ENCODE measurements at places on chromosomes 1 and 21.

GRCh38 chr1:154427173-154428139, 22.3 kb downstream of the IL6R start:
- peak; percentile 58 for DNase-seq

DNA sequence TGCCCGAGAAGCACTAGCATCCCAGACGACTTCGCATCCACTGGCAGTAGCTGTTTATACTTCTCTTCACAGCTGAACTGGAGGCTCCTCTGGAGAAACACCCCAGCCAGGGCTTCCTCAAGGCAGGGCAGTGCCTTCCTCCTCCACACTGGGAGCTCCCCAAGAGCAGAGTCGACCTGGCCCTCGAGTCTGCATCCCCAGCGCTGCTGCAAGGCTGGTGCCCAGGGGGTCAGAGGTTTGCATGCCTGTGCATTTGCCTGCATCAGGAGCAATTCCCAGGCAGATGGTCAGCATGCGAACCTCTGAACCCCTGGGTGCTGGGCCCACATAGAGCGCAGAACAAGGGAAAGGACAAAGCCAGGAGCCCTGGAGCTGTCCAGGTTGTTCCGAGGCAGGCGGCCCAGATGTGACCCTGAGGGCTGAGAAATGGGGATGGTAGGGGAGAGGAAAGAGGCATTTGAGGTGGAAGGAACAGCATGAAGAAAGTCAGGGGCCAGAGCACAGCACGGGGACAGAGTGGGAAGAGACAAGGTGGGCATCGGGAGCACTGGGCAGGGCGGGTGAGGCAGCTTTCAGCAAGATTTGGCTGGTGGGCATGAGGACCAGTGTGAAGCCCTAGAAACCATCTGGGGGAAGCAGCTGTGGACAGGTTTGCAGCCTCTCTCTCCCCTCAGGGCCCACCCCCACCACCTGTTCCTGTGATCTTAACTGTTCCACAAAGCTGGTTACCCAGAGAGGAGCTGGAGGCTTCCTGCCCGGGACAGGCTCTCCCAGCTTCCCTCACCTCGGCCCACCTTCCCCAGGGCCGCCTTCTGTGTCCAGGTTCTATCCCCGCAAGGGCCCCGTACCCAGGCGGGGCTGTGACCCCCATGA, 6.4 kb upstream of the S100A8 start:
- DNase-seq, result no peak

- DNase-seq, result no peak
Observed at GRCh38 chr1:63924600-63924999, 150.8 kb downstream of the ROR1 start.

DNA sequence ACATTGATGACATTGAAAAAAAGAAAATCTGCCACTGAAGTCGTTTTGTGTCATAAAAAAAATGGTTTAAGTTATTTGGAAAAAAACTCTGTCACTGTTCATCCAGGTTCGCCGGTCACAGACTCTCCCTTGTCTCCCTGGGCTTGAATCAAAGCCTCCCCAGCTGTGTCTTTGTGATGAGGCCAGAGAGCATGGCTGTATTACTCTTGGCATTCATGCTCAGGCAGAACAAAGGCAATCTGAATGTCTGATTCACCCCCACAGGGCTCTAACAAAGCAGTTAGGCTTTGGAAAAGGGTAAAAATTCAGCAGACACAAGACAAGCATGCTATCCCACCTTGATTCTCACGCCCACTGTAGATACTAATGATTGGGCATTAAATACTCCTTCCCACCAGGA, 304.3 kb upstream of the PLD5 start:
- DNase-seq, result no peak

GRCh38 chr1:110667776-110668175, 7.0 kb downstream of the KCNA3 start:
- DNase-seq, result no peak

GRCh38 chr1:167602840-167603239, 27.2 kb upstream of the RCSD1 start:
- DNase-seq, result no peak

- DNase-seq, result no peak
Observed at GRCh38 chr1:4424254-4424653, 230.2 kb upstream of the AJAP1 start.

DNA sequence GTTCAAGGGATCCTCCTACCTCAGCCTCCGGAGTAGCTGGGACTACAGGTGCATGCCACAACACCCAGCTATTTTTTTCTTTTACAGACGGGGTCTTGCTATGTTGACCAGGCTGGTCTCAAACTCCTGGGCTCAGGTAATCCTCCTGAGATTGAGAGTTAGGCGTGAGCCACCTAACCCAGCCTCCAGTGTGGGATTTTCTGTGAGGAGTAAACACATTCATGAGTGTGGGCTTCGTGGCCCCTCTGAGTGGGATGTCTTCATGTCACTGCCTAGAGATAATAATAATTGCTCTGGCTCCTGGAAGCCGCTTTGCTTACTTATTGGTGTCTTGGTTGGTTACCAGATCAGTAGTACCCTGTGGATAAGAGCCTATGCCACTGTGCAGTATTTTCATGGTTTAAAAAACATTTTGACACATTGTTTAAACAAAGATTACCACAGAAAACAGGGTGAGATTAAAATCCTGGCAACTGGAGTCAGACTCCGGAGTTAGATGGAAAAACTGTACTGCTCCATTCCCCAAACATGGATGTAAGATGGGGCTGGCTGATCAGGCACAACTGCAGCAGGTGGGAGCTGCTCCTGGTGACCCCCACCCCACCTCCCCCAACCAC, 159.1 kb upstream of the RAB4A start:
- DNase-seq, result no peak

GRCh38 chr1:227789084-227790033, 26.1 kb upstream of the PRSS38 start:
- DNase-seq, result no peak

DNA sequence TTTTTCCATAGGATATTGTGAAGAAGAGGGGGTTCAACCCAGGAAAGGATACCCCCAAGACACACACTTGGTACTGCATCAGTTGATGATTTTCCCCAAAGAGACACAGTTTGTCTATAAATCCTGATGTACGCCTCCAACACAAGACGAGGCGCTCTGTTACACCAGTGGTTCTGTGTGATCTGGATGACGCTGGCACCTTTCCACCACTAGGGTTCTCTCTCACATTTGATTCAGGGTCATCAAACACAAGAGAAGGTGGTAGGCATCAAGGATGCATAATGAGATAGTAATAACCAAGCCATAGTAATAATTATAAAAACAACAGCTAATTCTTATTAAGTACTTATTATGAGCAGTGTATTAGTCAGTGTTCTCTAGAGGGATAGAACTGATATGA, 508.8 kb upstream of the ZP4 start:
- peak; percentile 3 for DNase-seq

GRCh38 chr1:204435381-204435831, 23.8 kb upstream of the PPP1R15B start:
- DNase-seq, result no peak

- DNase-seq, result no peak
Observed at GRCh38 chr1:240169188-240169587, 77.5 kb downstream of the FMN2 start.

DNA sequence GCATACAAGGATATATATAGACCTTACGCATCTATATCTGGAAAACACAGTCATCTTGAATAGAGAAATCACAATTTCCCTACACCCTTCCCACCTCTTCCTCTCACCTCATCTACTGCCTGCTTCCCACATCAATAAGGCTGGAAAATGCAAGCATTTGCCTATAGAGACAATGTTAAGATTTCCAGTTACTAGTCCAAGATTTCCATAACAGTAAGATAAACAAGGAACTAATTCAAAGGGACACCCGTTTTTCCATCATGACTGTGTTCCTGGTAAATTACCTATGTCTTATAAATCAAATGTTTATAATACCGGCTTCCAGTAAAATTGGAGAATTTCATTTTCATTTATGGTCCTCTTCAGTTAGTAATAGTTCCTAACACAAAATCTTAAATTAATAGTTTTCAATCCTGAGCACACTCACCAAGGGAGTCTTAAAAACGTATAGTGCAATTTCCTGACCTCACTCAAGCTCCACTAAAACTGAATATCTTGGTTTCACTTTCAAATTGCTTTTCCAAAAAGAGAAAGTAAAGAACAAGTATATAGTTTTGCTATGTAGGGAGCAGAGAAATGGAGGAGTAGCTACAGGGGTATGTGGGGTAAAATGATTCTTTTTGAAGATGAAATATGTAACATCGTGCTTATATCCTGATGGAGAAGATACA, 398.7 kb downstream of the PLPP3 start:
- DNase-seq, result no peak

- DNase-seq, result no peak
Observed at GRCh38 chr21:34974162-34974981, 74.7 kb downstream of the RUNX1 start.

DNA sequence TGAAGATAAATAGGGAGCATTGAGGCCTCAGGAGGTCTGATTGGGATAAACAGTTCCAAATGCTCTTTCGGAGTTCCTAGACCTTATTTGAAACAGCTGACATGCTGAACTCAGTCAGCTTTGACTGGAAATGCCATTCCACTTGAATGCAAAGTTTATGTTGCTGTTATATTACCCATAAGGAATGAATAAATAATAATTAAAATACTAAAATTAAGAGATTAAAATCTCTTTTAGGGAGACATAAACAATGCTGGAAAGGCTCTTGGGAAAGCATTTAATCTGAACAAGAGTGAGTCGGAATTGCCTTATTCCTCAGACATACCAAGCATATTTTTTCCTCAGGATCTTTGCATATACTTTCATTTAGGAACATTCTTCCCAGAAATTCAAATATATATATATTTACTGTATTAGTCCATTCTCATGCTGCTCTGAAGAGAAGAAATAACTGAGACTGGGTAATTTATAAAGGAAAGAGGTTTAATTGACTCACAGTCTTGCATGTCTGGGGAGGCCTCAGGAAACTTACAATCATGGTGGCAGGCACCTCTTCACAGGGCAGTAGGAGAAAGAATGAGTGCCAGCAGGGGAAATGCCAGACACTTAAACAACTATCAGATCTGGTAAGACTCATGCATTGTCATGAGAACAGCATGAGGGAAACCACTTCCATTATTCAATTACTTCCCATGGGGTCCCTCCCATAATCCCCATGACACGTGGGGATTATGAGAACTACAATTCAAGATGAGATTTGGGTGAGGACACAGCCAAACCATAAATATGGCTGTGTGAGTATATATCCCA, 318.2 kb upstream of the PLXNA2 start:
- DNase-seq, result no peak

GRCh38 chr21:26888931-26889330, 43.7 kb upstream of the ADAMTS1 start:
- DNase-seq, result no peak

Measured in hematopoietic multipotent progenitor cell treated with erythropoietin and hydrocortisone succinate and interleukin-3 and kit ligand, for 8 days (in vitro differentiated cells).